ENCODE measurements at places on chromosomes 11 and 22.

DNA sequence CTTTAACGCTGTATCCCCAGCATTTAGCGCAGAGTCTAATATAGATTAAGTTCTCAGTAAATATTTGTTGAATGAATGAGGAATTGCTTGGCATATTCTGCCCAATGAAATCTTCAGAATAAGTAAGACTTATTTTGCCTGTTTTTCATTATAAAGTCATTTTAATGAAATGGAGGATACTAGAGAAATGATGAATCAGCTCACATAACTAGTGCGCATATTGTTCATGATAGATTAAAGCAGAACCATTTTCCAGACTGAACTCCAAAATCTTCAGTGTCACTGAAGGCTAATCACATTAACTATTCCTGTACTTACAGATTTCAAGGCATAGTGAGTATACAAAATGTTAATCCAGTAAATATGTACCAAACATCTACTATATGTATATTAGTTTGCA lies 29.6 kb downstream of the ACER3 start:
- DNase-seq: no peak

- no peak for DNase-seq
Measured at GRCh38 chr11:119376197-119376847, 5.2 kb downstream of the USP2 start.

DNA sequence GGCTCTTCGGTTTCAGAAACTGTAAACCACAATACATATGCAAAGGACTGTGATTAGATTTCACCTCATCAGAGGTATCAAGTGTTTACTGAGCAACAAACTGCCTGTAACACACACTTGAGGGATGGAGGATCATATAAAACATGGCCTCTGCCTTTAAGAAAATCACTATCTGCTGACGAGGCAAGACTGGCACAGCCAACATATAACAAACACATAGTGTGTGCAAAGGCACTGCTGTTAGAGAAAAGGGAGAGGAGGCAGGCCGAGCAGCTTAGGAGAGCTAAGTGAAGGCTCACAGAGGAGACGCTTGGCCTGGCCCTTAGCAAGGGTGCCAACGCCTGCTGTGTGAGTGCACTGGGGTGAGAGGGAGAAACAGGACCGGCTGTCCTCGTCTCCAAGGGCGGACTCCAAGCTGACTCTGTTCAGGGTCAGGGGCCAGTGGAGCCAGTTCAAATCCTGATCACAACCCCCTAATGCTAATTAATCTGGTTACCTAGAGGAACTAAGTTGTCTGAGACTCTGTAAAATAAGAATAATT lies 48.2 kb downstream of the LRFN4 start:
- no peak for DNase-seq

DNA sequence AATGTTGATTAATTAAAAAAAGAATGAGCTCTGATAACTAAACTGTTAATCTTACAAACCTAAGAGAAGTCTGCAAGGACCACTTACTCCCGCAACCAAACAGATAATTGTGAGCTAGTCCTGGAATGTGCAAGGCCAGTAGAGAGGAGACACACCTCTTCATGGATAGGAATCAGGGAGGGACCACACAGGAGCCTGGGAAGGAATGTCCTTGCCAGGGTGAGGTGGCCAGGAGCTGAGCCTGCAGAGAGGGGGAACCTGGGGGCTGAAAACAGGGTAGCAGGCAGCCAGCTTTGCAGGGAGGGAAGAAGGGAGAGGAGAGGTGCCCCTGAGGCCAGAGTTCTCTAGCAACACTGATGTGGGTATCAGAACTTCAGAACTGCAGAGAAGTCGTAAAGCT lies 9.4 kb upstream of the NLRP10 start:
- no peak for DNase-seq

DNA sequence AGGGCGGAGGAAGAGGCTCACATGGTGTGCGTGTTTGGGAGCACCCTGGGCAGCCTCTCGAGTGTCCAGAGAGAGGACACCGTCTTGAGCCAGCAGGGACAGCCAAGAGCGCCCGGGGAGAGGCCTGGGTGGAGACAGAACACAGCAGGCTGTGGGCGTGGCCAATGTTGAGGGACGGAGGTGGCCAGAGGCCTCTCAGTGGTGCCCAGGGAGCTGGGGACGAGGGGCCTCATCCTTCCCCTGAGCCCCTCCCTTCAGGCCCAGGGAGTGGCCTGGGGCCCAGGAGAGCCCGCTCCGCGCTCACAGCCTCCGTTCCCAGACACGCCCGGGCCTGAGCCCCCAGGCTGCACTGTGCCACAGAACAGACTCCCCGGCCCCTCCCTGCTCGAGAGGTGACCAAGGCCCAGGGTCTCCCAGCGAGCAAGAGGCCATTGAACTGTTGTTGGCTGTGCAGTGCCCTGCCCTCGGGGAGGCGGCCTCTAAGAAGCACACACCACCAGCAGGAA lies 48.4 kb downstream of the CDKN1C start:
- DNase-seq: peak; percentile 12

GRCh38 chr11:45834298-45834756 lies 12.9 kb upstream of the CRY2 start:
- no peak for DNase-seq

DNA sequence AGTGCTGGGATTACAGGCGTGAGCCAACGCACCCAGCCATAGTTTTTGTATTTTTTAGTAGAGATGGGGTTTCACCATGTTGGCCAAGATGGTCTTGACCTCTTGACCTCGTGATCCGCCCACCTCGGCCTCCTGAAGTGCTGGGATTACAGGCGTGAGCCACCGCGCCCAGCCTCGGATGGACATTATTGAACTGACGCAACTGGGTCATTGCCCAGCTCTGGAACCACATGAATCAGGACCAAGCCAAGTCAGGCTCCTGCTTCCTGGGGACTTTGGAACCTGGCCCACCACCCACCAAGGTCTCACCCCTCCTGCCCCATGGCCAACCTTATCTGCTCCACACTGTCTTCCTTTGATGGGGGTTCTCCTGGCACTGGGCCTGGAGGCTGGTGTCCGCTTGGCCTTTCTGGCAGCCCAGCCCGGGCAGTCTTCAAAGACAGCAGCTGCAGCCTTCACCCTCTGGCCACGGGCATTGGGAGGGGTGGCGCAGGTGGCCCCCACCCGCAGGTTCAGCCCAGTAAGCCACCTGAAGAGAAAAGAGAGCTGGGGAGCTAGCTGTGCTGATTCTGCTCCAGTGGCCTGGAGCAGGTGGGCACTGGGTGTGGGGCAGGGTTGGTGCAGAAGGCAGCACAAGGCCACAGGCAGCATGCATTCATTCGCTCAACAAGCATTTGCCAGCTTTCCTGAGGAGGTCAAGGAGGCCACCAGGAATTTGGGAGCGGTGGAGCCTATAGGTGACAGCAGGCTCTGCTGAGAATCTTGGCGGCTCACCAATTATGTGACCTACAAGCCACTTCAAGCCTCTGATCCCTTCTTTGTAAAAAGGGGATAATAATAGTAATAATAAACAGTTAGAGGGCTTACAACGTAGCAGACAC lies 5.7 kb downstream of the CHADL start:
- DNase-seq: no peak

- DNase-seq: no peak
Measured at GRCh38 chr11:32902089-32902665, 9.6 kb downstream of the QSER1 start.

- no peak for DNase-seq
Measured at GRCh38 chr11:78438298-78438975, 20.8 kb upstream of the GAB2 start.

GRCh38 chr11:123580557-123581275 lies 73.7 kb downstream of the SCN3B start:
- DNase-seq: peak; percentile 75

DNA sequence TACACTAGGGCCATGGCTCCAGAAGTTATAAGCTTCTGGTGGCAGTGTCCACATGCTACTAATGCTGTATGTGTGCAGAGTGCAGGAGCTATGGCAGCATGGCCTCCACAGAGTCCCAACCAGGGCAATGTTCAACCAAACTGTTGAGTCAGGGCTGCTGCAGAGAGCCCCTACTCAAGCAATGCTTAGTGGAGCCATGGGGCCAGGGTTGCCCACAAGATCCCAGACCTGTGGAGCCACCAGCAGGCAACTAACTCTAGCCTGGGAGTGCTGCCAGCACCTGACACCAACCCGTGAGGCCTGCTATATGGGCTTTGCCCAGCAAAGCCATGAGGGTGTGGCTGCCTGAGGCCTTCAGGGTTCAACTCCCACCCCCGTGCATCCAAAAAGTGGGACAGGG lies 655.2 kb downstream of the TBC1D22A start:
- no peak for DNase-seq

DNA sequence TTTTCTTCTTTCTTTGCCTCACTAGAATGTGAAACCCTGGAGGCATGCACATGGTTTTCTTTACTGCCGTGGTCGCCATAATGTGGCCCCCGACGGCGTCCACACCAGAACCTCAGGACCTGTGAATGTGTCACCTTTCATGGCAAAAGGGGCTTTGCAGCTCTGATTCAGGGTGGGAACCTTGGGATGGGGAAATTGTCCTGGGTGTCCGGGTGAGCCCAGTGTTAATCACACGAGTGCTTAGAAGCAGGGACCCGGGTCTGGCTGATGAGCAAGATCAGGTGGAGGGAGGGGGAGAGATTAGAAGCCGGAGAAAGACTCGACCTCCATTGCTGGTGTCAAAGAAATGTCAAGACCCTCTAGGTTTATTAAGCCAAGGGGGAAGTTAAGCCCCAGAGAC lies 74.7 kb upstream of the SHISAL1 start:
- DNase-seq: no peak

DNA sequence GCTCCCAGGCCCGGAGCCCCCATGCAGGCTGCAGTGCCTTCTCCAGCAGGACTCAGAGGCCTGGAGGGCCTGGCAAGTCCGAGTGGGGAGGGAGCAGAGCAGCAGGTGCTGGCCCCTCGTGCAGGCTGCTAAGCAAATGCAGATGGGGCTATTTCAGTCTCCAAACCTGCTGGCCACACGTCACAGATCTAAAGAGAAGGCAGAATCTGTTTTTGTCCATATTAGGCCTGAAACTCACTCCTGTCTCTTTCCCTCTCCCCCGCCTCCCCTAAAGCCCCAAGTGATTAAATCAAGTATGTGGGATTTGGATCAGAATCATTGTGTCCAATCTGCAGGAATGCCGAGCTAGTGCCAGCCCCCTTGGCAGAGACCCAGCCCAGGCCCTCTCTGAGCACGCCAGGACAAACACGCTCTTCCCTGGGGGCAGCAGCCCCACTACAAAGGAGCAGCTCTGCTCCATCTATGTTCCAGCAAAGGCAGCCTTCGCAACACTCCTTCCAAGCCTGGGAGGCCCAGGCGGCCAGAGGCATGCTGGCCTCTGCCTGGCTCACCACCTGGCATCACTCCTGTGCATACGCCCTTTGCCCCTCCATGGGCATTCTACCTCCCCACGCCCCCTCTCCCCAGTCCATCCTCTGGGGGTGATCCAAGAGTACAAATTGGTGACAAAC lies 26.5 kb downstream of the RPL27A start:
- DNase-seq: no peak

DNA sequence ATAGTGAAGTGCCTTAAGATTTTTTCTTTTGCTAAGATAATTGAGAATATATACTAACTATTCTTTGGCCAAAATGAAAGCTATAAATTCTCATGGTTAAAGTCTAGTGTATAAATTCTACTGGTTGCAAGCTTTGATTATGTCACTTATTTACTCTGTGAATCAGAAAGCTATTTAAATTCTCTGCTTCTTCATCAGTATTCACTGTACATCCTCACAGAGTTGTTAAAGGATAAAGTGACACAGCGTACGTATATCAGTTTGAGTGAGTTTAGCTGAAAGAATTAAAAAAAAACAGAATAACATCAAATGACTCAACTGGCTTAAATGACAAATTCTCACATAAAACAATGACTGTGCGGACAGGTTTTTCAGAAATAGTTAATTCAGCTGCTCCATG lies 453.1 kb downstream of the NELL1 start:
- no peak for DNase-seq

GRCh38 chr11:47998733-47999359 lies 18.5 kb downstream of the PTPRJ start:
- no peak for DNase-seq

DNA sequence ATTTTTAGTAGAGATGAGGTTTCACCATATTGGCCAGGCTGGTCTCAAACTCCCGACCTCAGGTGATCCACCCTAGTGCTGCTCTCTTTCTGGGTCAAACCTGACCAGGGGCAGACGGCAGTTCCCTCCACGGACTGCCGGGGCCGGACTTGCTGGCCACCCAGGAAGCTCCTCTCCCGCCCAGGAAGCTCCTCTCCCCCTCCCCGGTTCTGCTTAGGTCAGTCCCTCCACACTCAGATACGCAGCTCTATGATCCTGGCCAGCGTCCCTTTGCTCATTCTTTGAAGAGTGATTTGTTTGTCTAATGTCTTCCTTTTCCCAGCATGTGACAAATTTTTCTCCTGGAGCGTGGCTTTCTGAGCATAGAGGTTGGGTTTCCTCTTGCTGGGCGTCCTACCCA lies 125.3 kb upstream of the B3GAT1 start:
- no peak for DNase-seq

GRCh38 chr22:20602609-20603164 lies 95.3 kb downstream of the MED15 start:
- DNase-seq: no peak

- DNase-seq: no peak
Measured at GRCh38 chr11:70887542-70887827, 364.9 kb downstream of the SHANK2 start.

DNA sequence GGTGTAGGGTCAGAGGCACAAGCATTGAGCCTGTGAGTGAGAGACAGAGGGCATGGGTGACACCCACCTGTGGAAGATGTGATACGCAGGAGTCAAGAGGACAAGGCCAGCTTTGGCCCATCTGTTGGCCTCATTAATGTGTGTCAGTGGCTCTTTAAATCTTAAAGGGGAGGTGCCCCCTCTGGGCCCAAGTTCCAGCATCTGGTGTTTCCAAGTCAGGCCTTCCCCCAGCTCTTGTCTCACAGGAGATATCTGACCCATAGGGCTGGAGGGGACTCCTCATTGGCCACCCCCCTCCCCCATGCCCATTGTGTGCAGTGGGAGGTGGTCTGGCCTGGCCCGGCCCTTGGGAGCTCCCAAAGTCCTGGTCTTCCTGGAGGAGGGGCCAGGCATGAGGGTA lies 8.9 kb downstream of the KCNK7 start:
- no peak for DNase-seq

All from RWPE1 (cell line).